H9 (cell line): ENCODE measurements at places on chromosomes 1 and 21.

DNA sequence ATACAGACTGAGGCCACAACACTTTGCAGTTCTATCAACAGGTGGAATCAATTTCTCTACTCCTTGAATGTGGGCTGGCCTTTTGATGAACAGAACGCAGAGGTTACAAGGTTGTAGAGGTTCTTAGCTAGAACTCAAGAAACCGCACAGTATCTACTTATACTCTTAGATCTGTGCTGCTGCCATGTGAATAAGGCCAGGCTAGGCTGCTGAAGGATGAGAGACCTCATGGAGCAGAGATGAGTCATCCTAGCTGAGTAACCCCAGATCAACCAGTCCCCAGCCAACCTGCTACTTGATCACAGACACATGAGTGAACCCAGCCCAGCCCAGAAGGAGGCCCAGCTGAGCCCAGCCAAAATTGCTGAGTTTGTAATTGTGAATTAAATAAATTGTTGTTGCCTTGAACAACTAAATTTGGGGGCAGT lies 35.3 kb upstream of the BCAR3 start:
- no peak for DNase-seq

- no peak for DNase-seq
Observed at GRCh38 chr21:39525129-39525528, 73.4 kb downstream of the SH3BGR start.

DNA sequence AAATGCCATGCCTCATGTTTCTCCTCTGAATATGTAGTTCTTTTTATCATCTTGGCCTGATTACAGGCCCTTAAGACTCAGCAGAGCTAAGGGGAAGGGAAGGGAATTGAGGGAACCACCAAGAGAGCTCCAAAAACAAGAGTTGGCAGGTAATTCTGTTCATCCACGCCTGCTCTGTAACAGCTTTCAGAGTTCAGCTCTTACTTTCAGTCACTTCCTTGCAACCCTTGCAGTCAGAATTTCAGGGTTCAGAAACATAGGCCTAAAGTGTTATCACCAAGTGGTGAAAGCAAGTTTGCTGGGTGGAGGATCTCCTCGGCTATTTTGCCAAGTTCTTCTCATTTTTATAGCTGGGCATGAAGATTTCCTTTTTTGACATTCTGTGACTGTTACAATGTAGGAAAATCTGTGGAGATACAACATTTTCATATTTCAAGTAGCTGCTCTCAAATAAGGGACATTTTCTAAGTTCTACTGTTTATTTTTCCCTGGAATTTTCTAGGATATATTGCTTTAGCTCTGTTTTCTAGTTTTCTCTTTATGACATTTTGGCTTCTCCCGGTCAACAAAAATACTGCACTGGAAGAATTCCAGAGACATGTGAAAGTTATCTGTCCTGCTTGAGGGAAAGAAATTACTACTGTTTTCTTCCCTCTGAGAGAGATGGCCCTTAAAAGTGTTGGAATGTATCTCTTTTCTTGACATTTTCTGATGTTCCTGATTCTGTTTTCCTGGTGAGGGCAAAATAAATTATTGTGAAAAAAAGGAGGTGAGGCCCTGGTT lies 251.8 kb upstream of the ST6GALNAC5 start:
- DNase-seq, result no peak

DNA sequence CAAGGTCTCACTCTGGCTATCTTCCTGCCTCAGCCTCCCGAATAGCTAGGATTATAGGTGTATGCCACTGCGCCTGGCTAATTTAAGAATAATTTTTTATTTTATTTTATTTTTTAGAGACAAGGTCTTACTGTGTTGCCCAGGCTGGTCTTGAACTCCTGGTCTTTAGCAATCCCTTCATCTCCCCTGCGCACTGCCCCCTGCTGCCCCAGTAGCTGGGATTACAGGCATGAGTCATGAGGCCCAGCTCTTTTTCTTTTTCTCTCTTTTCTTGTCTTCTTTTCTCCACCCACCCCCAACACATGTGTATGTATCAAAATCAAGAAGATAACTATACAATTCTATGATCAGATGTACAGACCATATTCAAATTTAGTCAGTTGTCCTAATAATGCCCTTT lies 87.2 kb downstream of the PEX14 start:
- no peak for DNase-seq

GRCh38 chr1:220999872-221000863 lies 120.9 kb downstream of the HLX start:
- DNase-seq, result no peak

DNA sequence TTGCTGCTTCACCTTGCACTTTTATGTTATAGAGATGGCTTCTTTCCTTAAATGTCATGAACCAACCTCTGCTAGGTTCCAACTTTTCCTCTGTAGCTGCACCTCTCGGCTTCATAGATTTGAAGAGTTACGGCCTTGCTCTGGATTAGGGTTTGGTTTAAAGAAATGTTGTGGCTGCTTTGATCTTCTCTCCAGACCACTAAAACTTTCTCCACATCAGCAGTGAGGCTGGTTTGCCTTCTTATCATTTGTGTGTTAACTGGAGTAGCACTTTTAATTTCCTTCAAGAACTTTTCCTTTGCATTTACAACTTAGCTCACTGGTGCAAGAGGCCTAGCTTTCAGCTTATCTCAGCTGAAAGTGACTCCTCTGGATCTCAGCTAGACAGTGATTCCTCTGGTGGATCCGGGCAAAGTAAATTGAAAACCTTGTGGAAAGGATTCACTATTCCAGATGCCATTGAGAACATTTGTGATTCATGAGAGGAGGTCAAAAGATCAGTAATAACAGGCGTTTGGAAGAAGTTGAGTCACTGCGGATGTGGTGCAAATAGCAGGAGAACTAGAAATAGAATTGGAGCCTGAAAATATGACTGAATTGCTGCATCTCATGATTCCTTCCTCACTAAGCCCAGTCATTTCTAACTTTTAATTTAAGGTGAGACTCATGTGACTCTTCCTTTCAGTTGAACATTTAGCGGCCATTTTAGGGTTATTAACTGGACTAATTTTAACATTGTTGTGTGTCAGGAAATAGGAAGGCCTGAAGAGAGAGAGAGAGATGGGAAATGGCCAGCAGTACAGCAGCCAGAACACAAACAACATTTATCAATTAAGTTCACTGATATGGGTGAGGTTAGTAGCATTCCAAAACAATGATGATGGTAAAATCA lies 16.2 kb upstream of the RGS1 start:
- no peak for DNase-seq

DNA sequence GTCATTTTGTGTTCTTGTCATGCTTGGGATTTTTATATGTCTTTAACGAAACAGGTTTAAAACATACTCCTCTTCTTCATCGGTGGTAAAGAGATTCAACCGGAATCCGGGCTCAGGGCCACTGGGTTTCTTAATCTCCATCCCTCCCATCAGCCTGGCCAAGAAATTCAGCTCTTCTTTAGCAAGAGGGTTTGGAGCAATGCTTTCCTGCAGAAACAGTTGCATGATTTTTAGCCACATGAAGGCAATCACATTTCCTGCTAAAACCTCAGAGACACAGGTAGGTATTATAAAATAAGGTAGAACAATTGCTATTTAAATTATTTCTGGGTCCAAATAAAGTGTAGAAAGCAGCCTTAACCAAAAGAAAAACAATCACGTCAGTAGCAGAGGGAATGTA lies 22.7 kb upstream of the LSM10 start:
- no peak for DNase-seq

GRCh38 chr1:87765681-87766070 lies 437.0 kb downstream of the LMO4 start:
- no peak for DNase-seq

- no peak for DNase-seq
Observed at GRCh38 chr1:101205457-101205856, 31.4 kb upstream of the S1PR1 start.

DNA sequence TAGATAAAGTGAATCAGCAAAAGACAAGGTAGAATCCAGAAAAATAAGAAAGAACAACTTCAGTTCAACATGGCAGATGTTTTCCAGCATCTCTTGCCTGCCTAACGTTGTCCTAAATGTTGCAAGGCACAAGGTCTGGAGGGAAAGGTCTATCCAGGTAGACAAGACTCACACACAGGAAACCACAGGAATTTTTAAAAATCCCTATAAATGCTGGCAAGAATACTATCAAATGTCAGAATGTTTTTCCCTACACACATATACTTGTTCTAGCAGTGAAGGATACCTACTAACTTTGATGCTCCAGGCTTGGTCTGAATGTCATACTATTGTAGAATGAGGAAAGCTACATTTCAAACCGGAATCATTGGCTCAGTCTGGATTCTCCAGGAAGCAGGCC lies 10.6 kb downstream of the GJA5 start:
- DNase-seq, result no peak

GRCh38 chr21:32364387-32364786 lies 28.4 kb downstream of the URB1 start:
- no peak for DNase-seq

- DNase-seq, result peak; percentile 22
Observed at GRCh38 chr1:230175163-230175747, 108.2 kb downstream of the GALNT2 start.

DNA sequence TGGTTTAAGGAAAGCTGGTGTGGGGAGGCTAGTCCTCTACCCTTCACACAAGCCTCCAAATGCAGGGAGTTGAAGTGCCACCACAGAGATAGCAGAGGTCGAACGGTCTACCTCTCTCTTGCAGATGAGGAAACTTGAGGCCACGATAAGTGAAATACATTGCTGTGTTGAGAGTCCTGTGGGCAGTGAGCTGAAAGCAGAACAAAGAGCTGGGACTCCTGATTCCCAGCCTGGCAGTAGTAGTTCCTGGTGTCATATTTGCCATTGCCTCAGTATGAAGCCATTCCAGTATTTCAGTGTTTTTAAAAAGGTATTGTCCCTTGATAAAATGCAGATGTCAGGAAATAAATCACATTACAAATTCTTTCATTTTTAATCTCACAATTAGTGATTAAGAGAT lies 28.6 kb downstream of the AK4 start:
- no peak for DNase-seq

DNA sequence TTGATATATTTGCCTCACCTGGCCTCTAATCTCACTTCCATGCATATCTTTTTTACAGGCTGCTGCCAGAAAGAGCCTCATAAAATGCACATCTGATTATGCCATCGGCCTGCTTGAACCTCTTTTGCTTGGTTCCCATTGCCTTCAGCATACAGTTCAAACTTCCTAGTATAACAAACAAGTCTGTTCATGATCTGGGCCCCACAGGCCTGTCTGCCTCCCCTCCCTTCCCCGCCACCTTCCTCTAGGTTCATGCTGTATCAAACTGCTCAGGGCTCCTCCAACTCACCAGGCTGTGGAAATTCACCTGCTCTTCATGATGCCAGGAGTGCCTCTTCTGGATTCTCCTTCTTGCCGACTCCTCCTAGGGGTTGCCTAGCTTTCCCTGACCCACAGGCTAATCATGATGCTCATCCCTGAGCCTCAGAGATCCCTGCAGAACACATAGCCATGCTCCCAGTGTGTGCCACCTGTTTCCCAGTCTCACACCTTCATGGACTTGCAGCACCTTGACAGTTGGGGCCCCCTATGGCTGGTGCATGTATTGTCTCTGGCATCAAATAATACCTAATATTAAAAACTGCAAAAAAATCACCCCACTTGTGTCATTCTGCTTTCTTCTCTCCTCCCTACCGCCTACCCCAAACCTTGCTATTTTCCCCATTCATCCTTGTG lies 33.7 kb upstream of the CD2 start:
- no peak for DNase-seq

GRCh38 chr1:2253797-2254480 lies 25.8 kb downstream of the SKI start:
- no peak for DNase-seq

GRCh38 chr1:185693654-185694053 lies 40.5 kb upstream of the HMCN1 start:
- DNase-seq, result no peak

DNA sequence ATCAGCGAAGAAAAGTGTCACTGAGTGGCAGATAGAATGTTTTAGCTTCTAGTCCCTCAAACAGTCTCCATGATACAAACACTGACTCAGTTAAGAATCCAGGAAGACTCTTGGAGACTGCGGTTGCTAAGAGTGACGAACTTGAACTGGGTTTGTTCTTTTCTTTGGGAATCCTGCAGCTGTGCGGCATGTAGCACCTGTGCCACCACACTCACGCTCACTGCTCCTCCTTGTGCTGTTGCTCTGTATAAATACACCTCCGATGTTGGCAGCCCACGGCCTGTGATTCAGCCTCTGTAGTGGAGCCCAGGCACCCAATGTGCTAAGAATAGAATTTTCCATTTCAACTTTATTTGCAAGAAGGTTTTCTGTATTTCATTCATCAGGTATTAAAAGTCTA lies 5.5 kb upstream of the PPIE start:
- DNase-seq, result no peak

GRCh38 chr1:100302739-100303138 lies 36.7 kb downstream of the RTCA start:
- DNase-seq, result no peak

- no peak for DNase-seq
Observed at GRCh38 chr21:32597205-32597604, 11.9 kb upstream of the TCP10L start.

DNA sequence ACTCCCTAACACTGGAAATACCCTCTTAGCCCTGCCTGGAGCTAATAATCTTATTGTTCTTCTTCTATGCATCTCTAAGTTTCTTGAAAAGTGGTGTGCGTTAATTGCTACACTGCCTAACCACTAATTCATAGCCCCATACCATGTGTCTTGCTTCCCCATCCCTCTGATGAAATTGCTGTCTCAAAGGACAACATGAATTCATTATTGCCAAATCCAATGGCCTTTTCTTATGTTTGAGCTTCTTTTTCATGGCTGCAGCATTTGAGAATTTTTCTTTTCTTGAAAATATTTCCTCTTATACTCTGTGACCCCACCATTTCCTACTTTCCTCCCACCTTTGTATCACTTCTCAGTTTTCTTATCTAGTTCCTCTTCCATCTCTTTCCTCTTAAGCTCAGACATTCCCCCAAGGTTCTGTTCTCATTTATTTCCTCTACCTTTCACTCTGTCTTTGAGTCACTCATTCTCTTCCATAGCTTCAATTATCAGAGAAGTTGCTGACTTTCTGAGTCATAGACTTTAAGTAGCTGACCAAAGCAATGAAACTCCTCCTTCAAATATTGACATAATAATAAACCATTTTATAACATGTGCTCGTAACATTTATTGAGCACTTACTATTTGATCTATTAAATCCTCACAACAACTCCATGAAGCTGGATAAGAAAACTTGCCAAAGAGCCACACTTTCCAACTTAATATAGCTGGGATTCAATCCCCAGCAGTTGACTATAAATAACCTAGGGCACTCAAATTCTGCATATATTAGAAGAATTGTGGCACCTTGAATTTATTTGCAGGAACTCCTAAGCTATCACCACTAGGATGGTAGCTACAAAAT lies 35.5 kb upstream of the ATP6V1G3 start:
- DNase-seq, result no peak

DNA sequence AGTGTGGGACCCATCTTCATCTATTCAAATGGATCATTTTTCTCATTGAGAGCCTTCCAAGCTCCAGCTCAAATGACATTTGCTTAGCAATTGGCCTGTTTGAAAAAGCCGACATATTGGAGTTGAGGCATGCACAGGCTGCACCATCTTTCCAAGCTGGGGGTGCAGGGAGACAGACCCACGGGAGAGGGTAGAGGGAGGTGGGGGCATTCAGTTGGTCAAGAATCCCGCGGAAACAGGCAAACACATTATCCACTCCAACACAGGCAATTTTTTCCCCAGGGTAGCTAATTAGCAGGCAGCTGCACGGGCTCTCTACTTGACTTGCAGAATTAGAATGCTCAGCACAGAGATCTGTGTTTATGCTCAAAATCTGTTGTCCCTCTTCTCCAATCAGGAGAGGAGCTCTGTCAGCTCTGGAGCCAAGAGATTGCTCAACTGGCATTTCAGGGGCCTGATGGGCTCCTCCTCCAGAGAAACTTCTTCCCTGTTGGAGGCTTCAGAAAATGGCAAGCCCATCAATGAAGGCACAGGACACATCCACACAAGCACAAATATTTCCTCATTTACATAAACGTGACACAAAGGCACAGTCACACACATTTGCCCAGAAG lies 267.8 kb downstream of the FOXD2 start:
- DNase-seq, result no peak
